ENCODE measurements at places on chromosomes 2 and 18.

- DNase-seq, result no peak
These were observed 41.7 kb upstream of the LDLRAD4 start for GRCh38 chr18:13176847-13177246.

GRCh38 chr2:223510713-223511112, 91.4 kb downstream of the SCG2 start:
- DNase-seq, result no peak

DNA sequence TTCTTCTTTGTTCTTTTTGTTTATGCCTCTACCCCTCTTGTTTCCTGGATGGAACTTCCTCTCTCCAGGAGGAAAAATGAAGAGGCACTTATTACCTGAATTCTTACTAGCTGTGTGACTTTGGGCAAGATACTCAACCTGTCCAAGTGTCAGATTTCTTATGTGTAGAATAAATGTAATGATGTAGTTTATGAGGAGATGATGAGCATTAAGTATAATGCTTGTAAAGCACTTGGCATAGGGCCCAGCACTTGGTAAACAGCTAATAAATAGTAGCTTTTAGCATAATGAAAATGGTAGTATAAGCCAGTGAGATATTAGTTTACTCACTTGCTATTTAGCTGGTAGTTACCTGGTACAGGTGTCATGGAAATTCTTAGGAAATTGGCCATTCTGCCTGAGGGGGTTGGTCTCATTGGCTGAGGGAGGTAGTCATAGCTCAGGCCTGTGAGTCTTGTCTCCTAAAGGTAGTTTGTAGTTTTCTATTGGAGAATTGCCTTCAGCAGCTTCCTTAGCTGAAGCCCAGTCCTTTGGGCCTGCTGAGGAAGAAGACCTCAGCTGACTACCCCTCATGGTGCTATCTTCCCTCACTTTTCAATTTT, 133.4 kb upstream of the NABP1 start:
- DNase-seq, result no peak

DNA sequence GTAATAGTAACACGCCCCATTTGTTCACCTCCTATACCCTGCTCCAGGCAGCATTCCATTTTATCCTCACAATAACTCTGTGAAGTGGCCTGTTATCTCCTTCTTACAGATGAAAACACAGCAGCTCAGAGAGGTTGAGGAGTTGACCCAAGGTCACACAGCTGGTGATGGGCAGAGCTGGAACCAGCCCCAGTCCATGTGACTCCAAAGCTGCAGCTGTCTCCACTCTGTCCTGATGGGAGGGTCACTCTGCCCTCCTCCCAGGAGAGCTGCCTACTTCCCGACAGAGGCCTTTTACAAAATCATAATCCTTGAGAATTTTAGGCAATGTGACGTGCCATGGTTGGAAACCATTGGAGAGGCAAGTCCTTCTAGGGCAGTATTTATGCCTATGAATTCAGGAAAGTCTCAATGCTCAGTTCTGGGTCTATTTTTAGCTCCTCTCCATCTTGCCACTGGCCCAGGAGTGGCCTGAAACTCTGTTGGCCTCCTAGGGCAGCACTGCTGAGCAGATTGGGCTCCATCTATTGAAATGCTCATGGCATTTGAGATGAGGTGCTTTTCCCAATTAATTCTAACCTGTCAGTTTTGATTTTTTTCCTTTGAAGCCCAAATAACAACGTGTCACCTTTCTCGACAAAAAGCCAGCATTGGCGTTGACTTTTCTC, 162.0 kb upstream of the MSH6 start:
- DNase-seq, result no peak

DNA sequence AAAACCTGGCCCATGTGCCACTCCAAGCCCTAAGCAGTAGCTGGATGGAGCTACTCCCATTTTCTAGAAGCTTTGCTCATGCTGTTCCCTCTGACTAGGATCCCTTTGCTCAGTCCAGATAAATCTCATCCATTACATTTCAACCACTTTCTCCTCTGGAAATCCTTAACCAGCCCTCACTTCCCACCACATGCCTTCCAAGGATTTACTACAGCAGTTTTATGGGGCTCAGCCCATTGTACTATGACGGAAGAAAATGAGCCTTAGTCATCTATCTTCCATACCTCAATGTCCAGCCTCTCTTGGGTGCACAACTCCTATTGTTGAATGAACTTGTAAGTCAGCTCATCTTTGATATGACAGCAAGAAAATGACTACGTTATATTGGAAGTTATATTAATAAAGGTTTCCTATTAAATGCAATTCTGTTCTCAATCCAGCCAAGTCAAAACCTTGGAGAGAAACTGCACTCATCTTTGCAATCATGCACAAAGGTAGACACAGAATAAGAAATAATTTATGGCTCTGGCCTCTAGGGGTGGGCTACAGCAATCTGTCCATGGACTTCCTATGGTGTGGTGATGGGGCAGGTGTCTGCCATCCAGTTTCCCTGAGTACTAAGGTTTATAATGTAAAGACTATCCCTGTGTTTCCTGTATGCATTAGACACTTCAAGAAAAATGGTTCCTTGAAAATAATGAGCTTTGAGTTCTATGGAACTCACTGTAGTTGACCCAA, 3.4 kb downstream of the B4GALT6 start:
- no peak for DNase-seq

DNA sequence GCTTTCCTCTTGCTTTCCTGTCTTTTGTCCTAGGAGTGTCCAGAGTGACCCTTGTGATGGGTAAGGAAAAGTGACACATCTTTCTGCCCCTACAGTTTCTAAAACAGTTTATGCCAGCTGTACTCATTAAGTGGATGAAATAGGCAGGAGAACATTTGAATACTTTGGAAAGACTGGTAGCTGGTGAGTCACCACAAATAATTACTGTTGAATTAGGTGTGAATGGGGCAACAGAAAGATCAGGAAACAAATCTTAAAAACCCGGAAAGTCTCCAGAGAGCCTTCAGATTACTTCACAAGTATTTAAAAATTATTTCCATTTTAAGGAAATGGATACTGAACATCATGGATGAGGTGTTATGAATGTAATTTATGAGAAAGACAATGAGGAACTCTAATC, 278.5 kb downstream of the CLIP4 start:
- no peak for DNase-seq

- no peak for DNase-seq
These were observed 9.7 kb downstream of the TFPI start for GRCh38 chr2:187544371-187545080.

GRCh38 chr2:174172802-174173355, 75.5 kb downstream of the OLA1 start:
- no peak for DNase-seq

DNA sequence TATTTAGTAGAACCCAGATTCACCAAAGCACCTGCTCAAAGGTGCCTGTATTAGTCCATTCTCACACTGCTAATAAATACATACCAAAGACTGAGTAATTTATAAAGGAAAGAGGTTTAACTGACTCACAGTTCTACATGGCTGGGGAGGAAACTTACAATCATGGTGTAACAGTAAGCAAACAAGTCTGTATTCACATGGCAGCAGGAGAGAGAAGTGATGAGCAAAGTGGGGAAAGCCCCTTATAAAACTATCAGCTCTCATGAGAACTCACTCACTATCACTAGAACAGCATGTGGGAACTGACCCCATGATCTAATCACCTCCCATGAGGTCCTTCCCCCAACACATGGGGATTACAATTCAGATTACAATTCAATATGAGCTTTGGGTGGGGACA, 28.0 kb upstream of the DDX18 start:
- DNase-seq, result no peak

DNA sequence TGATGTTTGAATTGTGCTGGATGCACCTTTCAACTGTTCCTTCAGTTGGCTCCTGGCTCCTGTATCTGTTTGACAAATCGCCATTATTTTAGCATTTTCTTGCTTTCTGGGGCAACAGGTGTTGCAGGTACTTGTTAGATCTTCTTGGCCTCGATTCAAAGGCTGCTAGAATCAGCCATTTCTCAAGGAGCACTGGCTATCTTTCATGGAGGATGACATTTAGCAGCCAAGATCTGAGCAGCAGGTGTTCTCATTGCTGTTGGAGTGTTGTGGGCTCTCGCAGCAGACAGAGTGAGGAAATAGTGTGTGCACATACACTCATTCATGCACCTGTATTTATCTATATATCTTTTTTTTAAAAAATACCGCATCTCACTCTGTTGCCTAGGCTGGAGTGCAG, 52.2 kb downstream of the INPP5D start:
- DNase-seq, result no peak

DNA sequence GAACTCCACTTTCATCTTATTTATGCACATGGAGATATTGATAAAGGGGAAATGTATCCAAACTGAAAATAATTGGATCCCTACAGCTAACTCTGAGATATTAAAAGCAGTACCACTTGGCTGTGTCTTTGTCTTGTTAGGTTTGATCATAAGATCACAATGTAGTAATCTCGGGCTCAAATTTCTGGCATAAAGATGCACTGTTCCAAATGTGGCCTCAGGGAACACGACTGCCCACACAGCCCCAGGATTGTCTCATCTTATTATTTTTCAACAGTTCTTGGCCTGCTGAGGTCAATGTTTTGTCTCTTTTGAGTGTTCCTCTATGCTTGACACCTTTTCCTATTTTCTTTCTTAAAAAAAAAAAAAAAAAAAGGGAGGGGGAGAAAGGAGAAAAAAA, 114.1 kb downstream of the GBX2 start:
- no peak for DNase-seq

GRCh38 chr2:120817956-120818325, 82.3 kb downstream of the GLI2 start:
- DNase-seq, result no peak

DNA sequence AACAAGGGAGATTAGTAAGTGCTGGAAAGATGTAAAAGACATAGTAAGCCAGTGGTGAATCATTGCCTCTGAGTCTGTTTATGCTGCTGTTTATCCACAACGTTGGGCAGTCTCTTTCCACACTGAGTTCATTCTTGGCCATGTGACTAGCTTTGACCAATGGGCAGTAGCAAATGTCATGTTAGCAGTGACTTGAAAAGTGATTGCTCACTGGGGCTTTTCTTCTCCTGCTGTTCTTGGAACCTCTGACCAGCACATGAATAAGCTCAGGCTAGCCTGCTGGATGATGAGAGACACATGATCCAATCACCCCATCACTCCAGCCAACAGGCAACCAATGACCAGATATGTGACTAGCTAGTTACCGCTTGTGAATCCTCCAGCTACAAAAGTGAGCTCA, 360.4 kb downstream of the SLC4A3 start:
- peak; percentile 82 for DNase-seq

DNA sequence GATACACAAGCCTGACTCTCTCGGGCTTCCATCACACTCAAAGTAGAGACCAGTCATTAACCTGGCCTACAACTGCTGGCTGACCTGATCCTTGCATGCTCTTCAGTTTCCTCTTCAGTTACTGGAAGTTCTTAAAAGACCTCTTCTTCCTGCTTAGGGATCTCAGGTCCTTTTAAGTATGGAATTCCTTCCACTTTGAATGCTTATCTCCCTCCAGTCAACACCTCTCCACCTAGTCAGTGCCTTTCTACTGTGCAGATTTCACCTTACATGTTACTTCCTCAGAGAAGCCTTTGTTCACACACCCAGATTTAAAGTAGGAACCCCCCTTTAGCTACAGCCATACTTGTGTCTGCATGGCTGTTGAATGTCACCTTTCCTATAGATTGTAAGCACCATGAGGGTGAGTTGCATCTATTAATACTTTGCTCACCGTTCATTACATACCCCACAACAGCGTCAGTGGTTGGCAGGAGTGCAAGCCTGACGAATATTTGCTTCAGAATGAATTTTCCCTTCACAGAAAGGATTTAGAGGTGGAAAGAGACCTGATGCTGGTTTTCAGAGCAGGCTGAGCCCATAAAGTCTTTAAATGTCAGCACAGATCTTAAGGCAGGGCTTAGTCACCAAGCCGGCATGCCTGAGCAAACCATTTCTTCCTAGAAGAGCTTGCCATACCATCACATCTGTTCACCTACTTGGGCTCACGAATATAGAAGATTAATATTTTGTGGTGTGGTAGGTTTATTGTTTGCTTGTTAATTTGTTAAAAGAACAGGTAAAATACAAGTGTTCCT, 90.1 kb downstream of the ACVR1 start:
- no peak for DNase-seq

- DNase-seq, result no peak
These were observed 180.5 kb downstream of the DIS3L2 start for GRCh38 chr2:232142049-232142448.

DNA sequence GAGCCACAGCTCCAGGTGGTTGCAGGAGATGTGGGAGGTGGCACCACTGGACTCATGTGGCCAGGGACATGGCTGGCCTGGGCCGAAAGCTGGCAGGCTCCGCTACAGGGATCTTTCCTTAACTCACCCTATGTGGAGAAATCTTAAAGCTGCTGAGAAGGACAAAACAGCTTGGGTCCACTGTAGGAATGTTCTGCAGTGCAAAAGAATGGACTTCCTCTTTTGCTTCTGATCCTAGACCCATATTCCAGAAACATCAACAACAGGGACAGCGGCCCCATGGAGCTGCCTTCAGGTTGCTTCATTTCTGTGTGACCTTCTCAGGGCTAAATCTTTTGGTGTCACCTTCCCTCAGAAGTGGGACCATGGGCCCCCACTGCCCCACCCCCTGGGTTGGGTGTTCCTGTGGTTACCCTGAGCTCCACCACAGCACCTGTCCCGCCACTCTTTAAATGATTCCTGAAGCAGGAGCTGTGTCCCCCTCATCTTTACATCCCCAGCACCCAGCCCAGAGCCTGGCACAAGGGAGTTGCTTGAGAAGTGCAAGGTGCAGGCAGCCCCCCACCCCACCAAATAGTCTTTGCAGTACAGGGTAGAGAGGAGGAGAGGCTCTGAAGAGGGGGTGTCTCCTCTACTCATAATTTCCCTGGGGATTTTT, 205.8 kb downstream of the ZBTB7C start:
- no peak for DNase-seq

- DNase-seq, result no peak
These were observed 28.4 kb downstream of the COA5 start for GRCh38 chr2:98579926-98580325.

DNA sequence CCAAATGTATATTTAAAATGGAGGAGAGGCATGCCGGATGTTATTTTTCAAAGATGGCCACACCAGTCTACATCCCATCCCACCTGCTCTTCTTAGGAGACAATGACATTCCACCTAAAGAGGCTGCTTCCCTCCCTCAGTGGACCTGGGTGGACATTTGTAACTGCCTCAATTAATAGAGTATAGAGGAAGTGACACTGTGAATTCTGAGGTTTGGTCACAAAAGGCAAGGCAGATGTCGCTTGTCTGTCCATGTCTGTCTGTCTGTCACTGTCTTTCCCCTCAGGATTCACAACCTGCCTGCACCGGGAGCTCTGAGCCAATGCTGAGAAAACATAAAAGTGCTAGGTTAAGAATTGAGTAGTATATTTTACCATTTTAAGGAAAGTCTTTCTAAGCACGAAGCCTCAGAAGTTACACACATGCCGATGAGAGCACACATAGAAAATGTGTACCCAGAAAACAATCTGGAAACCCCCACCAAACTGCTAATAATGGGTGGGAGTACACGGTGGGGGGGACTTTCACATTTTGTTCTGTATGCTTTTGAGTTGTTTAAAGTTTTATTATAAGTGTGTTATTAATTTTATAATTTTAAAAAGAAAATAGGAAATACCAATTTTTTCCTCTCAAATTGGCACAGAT, 21.0 kb downstream of the MIB1 start:
- no peak for DNase-seq

- DNase-seq, result no peak
These were observed 552.1 kb downstream of the DCDC2C start for GRCh38 chr2:4255491-4255890.

- DNase-seq, result no peak
These were observed 219.1 kb downstream of the CALCRL start for GRCh38 chr2:187228986-187229385.

GRCh38 chr2:238290715-238291549, 2.5 kb upstream of the PER2 start:
- no peak for DNase-seq

All from non-pigmented ciliary epithelial cell (primary cell).